ENCODE measurements at places on chromosomes 1 and 21.
A peak's percentile ranks its signal among the peaks of the same experiment; 100 is the strongest.

DNA sequence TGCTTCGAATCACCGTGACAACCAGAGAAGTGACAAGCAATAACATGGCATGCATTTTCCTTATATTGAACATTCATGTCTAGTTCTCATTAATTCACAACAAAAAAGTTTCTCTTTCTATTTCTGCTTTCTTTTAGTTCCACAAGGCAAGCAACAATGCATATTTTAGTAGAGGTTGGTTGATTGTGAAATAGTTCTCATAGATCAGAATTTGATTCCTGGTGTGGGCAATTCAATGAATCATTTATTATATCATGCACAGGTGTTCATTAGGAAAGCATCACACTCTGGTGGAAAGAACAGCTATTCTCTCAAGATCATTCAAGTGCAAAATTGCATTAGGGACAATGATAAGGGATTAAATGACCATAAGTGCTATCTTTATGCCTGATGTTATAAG, 980.9 kb downstream of the BRINP3 start:
- no peak for DNase-seq

- DNase-seq, result peak; percentile 13
Observed at GRCh38 chr1:53344921-53345838, 17.3 kb upstream of the LRP8 start.

DNA sequence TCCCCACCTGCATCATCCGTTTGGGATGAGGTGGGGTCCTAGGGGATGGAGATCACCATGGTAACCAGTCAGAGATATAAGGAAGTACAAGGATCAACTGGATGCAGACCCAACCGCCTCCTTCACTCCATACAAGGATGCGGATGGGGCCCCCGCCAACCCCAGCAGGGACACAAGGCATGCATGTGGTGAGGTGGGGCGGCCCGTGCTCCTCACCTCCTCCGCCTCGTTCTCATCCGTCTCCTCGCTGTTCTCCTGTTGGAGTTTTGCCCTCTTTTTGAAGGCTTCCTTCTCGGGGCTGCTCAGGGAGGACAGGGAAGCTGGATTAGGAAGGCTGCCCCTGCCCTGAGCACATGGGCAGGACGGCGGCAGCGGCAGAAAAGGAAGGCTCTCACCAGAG, 23.8 kb downstream of the KIF21B start:
- DNase-seq, result no peak

DNA sequence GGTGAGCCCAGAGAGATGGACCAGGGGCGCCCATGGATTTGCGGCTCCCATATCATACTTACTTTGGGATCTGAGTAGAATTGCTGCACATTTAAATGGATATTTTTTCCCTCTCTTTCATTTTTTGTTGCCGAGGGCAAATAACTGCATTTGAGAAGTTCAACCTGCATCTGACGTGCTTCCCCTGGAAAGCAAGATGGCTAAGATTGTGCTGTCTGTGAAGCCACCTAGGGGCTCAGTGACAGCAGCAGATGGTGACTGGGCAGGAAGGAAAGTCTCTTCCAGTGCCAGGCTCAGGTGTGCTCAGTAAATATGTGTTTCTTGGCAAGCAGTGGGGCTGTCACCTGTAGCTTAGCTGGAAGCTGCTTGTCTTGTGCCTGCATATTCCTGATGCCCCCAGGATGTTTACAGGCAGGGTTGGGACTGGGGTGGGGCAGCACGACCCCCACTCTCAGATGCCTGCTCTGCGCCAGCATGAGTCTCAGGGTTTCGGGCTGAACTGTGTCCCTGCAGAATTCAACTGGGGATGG, 59.8 kb upstream of the ETV3 start:
- no peak for DNase-seq

- DNase-seq, result peak; percentile 87
Observed at GRCh38 chr1:151992303-151993083, 1.2 kb downstream of the S100A10 start.

DNA sequence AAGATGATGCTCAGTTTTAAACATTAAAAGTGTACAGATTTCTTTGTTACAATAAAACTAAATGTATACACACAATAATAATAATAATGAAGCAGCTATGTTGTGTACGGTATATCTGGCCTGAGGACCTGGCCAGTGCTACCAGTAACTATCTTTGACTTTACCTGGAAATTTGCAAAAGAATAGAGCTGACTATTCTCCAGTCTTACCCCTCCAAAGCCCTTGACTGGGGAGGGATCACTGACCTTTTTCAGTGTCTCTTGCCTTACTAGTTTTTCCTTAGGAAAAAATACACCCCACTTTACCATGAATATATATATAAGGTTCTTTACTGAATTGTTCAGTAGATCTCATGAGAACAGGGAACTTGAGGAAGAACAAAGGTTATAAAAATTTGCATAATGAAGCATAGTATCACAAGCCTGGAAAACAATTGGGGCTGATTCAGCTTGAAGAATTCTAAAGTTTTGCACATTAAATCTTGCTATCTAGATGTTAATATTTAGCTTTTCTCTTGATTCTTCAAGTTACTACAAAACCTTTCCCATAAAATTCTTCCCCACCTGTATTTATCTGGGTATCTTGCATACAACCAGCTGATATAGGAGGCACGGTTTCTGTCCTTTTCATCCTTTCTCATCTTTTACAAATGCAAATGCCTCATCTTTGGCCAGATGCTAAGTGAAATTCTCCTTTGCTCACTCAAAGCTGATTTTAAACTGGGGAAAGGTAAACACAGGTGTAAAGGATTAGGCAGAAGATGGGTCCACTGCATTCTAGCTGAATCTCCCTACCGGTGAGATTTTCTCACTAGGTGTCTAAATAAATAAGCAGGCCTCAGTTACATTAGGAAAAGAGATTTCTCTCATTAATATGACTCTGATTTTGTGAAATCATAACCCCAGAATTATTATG, 25.0 kb upstream of the SLAMF1 start:
- no peak for DNase-seq

DNA sequence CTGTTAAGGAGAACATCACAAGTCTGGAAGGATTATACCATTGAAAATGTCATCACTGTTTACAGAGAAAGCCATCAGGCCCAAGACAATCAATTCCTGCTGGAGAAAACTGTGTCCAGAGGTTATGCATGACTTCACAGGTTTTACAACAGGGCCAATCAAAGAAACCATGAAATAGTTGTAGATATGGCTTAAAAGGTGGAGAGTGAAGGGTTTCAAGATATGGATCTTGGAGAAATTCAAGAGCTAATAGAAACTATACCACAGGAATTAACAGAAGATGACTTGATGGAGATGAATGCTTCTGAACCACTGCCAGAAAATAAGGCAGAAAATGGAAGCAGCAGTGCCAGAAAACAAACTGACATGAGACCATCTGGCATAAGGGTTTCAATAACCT, 30.2 kb downstream of the USP1 start:
- no peak for DNase-seq

- DNase-seq, result no peak
Observed at GRCh38 chr1:236342403-236343245, 51.5 kb upstream of the EDARADD start.

DNA sequence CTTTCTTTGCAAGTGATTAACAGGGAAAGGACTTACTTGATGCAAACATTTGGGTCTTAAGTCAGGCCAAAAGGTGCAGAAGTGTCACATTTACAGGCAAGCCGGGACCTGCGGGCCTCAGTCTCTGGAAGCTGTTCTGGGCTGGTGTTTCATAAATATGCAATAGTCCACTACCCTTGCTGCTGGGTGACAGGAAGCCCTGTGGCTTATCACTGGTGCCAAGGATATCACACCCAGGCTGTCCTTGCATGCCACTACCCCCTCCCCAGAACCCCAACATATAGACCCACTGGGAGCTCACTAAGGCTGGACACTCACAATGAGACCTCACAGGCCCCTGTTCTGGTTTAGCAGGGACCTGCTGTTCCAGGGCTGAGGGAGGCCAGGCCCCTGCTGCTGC, 3.4 kb upstream of the LEFTY2 start:
- no peak for DNase-seq

- no peak for DNase-seq
Observed at GRCh38 chr21:16388911-16389560, 659.3 kb downstream of the USP25 start.

- no peak for DNase-seq
Observed at GRCh38 chr21:31573217-31573616, 86.3 kb upstream of the SOD1 start.

GRCh38 chr1:229624521-229625070, 1.3 kb downstream of the TAF5L start:
- DNase-seq, result no peak

DNA sequence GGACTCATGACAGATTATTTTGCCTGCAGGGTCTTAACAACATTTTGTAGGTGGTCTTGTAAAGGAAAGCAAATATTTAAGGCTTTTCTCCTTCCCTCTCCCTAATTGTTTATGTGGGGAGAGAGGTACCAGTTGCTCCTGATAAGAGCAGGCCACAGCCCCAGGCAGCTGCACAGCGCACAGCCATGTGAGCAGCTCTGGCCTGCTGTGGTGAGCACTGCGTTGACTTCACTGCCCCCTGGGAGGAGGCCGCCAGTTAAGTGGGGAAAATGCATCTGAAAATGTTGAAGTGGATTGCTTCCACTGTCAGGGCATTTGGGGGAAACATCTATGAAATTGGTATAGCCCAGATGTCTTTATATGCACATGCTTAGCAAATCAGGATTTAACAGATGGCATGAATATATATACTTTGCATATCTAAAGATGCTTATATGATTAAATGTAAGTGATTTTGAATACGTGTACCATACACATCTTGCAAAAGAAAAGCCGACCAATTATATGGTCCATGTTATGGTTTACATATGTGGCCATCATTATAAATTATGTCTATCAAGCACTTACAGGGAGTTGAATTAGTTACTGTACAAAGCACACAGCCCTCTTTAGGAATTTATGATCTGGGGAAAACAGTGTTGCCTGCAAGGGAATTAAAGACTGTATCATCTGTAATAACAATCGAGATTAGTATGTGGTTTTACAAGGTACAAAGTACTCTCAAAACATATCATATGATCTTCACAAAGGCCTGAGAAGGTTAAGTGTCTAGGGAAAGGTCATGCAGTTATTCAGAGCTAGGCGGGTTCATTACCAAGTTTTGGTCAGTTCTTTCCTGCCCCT, 132.1 kb downstream of the RHOU start:
- peak; percentile 16 for DNase-seq

- no peak for DNase-seq
Observed at GRCh38 chr1:5615076-5615475, 377.1 kb downstream of the NPHP4 start.

DNA sequence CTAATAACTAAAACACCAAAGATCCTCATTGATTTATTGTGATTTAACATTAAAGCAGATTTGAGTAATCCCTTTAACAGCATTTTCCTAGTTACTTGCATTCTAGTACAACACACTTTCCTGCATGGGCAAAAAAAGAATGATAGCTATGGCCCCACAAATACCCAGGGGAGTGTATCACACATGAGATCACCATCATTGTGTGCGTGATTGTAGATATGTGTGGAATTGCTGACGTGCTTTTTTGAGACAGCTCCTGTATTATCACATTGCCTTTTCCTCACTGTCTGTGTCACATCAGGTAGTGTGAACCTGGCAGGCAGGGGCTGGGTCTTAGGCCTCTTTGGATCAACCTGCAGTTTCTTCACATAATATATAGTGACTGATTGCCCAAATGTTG, 48.5 kb upstream of the SAMD13 start:
- DNase-seq, result no peak

DNA sequence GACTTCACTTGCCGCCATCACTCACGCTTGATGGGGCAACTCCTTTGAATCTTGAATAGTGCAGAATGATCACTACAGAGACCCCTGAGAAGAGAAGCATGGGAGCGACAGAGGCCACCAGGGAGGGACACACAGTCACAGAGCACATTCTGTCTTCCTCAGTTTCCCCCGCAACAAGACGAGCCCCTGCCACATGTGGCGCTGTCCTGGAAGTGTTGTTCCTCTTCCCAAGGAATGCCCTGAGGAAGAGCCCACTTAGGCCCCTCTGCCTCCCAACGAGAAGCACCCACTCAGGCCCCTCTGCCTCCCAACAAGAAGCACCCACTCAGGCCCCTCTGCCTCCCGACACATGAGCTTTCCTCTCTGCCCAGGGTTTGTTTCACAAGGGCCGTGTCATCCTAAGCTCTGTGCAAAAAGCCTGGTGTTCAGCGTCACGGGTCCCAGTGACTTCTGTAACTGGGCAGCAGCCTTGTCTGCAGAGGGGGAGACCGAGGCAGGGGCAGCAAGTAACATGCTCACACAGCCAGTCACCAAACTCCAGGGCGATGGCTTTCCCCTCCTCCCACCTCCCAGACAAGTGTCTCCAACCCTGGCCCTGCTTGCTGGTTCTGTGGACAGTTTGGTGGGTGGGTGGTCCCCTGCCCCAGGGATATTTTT, 19.8 kb downstream of the SLC37A1 start:
- DNase-seq, result peak; percentile 18

GRCh38 chr21:29647353-29647781, 292.4 kb downstream of the GRIK1 start:
- no peak for DNase-seq

DNA sequence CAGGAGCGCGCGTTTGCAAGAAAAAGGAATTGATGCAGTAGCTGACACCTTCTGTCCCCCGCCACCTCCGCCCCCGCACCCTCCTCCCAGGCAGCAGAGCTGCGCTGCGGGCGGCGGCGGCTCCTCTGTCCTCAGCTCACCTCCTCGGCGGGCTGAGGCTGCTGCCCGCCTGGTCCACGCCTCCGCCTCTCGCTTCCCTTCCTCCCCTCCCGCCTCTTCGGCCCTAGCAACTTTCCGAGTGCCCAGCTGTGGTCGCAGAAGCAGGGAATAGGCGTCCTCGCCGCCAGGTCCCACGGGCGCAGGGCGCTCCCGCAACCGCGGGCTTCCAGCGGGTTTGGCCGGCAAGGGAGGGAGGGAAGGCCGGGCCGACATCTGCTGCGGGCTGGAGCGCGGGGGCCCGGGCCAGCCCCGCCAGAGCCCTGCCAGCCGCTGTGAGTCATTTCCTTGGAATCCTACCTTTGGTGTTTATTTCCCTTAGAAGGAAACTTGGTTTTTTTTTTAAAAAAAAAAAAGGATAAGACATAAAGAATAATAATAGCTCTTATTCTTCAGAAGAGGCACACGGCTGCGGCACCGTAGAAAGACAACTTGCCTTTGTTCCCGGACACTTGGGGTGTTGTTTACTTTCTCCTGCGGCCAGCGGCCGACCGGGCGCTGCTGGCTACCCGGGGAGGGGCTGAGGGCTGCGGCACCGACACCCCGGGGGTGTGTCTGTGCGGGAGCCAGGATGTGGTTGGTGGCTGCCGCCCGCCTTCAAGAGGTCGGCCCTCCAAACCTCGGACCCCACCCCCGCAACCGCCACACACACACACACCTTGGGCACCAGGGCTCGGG, 1.1 kb downstream of the SERTAD4 start:
- peak; percentile 78 for DNase-seq
